Mesothelial cell of epicardium (in vitro differentiated cells): ENCODE measurements at places on chromosomes 2 and 18.

- H3K27ac ChIP-seq: peak overlapping the region; percentile 6
- no peaks in the 10 kb centered on the region for H3K4me1 ChIP-seq
- peaks cover 18% of the 10 kb centered on the region for H3K36me3 ChIP-seq
- no peak for DNase-seq
Measured at GRCh38 chr18:12318334-12318697, 10.3 kb downstream of the TUBB6 start.

GRCh38 chr2:161710131-161710915 lies 86.1 kb downstream of the SLC4A10 start:
- peaks cover 40% of the 10 kb centered on the region for H3K27me3 ChIP-seq
- H3K27ac ChIP-seq: no peak overlapping the region
- no peak overlapping the region for H3K4me3 ChIP-seq
- no peaks in the 10 kb centered on the region for H3K4me1 ChIP-seq

DNA sequence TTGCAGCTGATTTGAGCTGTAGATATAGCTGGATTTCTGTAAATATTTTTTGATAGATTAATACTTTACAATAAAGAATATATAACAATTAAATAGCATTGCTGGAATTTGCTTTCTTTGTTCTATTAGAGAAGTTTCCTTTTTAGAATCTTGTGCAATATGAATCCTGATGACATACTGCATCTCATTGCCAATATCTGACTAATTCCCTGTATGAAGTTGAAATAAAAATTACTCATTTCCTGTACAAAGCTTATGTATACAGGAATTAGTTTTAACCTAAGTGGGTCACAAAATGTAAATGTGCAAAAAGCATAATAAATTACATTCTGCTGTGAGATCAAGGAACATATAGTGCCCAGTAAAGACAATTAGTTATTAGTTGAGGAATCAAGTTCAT lies 72.8 kb upstream of the TMEFF2 start:
- no peak for DNase-seq
- no peak overlapping the region for H3K27ac ChIP-seq
- no peaks in the 10 kb centered on the region for H3K36me3 ChIP-seq

- H3K4me3 ChIP-seq: no peak overlapping the region
- H3K36me3 ChIP-seq: no peaks in the 10 kb centered on the region
- peaks cover 19% of the 10 kb centered on the region for H3K4me1 ChIP-seq
Measured at GRCh38 chr2:217732992-217733391, 269.8 kb downstream of the TNS1 start.

GRCh38 chr2:11203480-11203879 lies 48.2 kb downstream of the SLC66A3 start:
- H3K27ac ChIP-seq: no peak overlapping the region
- H3K4me1 ChIP-seq: no peaks in the 10 kb centered on the region
- H3K27me3 ChIP-seq: no peaks in the 10 kb centered on the region
- H3K4me3 ChIP-seq: no peak overlapping the region

DNA sequence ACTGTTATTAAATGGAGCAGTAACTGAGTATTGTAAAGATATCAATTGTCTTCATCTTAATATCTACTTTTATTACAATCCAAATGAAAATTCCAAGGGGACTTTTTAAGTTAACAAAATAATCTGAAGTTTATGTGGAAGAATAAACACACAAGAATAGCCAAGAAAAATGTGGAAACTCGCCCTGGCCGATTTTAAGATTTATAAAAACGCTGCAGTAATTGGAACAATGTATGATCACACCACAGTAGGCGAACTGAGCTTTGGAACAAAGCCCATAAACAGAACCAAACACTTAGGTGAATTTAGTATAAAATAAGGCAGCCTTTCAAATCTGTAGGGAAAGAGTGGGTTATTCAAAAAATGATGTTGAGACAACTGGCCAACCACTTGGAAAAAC lies 96.3 kb downstream of the ANTXR1 start:
- no peaks in the 10 kb centered on the region for H3K27me3 ChIP-seq
- H3K4me3 ChIP-seq: no peak overlapping the region
- H3K36me3 ChIP-seq: peaks cover 34% of the 10 kb centered on the region
- H3K4me1 ChIP-seq: no peaks in the 10 kb centered on the region
- no peak for DNase-seq
- no peak overlapping the region for H3K27ac ChIP-seq
